ENCODE measurements at places on chromosomes 1 and 21.

GRCh38 chr1:67589519-67590233 is 95.3 kb upstream of the GADD45A start:
- DNase-seq, result no peak

- no peak for DNase-seq
These were observed 131.1 kb downstream of the GLUL start for GRCh38 chr1:182260516-182260915.

DNA sequence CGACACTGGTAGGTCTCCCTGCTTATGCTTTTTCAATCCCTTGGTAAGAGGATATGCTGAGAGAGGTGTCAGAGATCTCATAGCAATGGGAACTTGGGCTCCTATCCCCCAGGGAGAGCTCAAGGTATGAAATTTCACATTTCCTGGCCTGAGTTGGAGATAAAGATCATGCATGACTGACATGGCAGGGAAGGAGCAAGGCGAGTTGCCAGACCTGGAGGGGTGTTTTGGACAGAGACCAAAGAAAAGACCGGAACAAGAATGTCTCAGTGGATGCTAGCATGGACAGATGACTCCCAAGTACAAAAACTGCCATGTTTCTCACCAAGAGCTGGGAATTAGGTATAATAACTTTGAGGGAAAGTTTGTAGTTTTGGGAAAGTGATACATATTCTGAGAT is 334.1 kb upstream of the B3GALT2 start:
- no peak for DNase-seq

GRCh38 chr1:68293122-68293521 is 60.8 kb upstream of the WLS start:
- DNase-seq, result no peak

DNA sequence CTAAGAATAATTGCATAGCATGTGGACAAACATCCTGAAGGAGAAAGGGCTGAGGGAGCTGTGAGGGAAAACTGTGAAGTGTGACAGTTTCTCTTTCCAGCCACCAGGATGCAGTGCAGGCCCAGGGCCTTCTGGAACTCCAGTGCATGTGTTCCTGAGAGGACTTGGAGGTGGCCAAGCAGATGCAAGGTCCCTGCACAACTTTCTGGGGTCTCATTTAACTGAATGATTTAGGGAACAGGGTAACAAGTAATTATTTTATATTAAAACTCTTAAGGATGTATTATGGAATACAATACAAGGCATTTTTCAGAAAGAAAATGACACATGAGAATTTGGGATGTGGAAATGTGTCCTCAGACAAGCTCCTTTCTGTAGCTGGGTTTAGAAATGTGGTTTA is 61.2 kb upstream of the MCOLN3 start:
- DNase-seq, result peak; percentile 60

GRCh38 chr1:103106426-103107341 is 1.6 kb downstream of the COL11A1 start:
- DNase-seq, result peak; percentile 48

DNA sequence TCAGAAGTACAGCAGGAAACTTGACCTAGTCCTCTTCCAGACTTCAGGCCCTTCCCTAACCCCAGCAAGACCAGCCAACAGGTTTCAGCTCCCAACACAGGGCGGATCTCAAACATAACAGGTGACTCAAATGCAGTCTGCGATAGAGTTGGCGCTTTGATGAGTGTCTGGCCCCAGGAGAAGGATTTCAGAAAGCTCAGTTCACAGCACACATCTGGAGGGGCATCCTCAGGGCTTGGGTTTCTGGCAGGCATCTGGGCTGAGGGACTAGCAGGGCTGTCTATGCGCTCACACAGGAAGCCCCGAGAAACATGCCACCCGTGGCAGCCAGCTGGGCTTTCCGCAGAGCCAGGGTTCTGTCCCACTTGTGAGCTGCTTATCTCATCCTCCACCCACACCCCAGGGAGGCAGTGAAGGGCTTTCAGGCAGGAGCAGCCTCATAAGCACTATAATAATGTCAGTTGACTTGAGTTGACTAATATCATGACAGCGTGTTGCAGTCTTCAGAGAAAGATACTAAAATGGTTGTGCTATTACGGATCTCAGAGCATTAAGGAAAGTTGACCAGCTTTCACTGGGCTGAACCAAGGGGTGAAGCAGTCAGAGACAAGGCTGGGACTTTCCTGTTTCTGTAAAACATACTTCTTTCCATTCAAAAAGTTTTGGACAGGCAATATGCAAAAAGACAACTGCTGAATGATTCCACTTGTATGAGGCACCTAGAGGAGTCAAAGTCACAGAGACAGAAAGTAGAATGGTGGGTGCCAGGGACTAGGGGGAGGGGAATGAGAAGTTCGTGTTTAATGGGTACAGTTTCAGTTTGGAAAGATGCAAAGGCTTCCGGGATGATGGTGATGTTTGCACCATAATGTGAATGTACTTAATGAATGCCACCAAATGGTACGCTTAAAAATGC is 233.0 kb upstream of the IRF2BP2 start:
- DNase-seq, result no peak

DNA sequence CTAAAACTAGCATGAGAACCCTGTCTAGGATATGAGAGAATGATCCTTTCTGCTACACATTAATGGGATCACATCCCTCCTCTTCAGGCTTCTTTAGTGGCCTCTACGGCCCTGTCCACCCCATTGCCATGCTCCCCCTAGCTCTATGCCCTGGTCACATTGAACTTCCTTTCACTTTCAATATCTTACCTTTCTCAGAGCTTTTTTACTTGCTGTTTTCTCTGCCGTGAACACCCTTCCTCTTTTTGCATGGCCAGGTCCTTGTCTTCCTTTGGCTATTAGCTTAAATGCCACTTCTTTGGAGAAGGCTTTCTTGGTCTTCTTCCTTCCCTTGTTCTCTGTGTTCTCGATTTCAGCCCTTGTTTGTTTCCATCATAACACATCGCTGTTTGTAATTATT is 97.4 kb downstream of the GIPC2 start:
- no peak for DNase-seq

- DNase-seq, result no peak
These were observed 73.0 kb upstream of the EXO1 start for GRCh38 chr1:241775021-241775420.

DNA sequence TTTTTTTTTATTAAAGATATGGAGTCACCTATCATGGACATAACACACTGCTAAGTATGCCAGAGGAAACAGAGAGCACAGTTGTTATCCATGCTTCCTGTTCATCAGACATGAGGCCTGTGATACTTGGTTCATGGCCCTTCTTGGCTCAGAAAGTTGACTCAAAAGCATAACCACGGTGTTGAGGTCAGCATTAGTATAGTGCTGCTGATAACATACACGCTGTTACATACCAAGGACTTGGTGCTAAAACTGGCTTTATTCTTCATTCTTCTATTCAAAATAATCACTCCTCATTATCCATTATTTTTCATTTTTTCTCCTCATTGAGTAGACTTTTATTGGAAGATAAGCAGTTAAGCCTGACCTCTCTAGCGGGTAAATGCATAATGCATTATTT is 464.1 kb downstream of the ADGRL2 start:
- DNase-seq, result no peak

DNA sequence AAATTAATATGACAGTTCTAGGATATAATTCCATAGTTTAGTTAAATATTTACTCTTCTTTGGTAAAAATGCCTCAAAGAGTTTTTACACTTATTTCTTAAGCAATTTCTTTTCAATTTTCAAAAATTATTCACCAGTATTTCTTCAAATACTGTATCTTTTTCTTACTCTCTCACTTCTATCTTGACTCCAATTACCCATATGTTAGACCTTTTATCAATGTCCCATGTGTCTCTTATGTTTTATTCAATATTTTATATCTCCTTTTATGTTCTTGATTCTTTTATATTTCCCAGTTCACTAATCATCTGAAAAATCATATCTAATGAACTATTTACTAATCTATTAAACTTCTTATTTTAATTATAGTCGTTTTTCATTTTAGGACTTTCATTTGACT is 11.5 kb upstream of the LRIF1 start:
- no peak for DNase-seq

- no peak for DNase-seq
These were observed 98.5 kb upstream of the GJB5 start for GRCh38 chr1:34656299-34656698.

DNA sequence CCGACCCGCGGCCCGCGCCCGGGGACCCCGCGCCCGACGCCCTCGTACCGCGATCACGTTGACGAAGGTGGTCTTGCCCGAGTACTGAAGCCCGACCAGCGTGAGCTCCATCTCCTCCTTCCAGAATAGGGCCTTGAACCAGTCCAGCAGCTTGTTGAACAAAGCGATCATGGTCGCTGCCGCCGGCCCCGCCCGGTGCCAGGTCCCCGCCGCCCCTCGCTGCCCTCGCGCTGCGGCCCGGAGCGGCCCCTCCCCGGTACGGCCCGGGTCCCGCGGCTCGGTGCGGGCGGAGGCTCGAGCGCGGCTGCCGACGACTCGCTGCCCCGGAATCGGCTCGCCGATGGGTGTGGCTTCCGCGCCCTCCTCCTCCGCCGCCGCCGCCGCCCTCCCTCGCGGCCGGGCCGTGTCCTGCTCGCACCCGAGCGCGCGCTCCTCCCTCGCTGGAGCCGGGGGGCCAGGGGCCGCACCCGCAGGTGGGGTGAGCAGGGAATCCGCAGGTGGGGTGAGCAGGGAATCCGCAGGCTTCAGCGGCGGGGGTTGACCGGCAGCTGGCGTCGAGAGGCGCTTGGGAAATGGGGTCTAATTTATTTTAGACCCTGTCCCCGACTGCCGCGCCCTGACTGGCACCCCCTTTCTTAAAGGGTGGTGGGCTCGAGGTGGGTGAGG is at the start of gene ARL8A:
TSS of gene ARL8A (minus strand) at position 336 of the 666 bp plus-strand sequence. CDS start at position 171, 165 bp downstream.
- peak; percentile 66 for DNase-seq

- no peak for DNase-seq
These were observed 25.5 kb upstream of the GJA5 start for GRCh38 chr1:147785794-147786506.

DNA sequence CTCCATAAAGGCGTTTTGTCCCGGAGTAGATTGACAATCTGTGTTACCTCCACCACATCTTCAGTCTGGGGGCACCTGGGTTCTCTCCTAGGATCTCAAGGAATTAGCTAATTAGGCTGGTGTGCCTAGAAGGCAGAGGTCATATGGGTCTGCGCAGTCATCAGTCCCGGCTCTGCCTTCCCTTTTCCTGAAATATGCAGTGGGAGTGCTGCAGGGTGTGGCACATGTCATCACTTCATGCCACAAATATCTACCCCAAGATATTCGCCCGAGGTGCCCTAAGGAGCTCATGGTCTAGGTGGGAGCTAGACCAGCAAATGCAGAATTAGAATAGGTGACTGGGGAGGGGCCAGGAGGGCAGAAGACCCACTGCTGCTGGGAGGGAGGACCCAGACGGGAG is 42.9 kb downstream of the ACTL8 start:
- DNase-seq, result no peak

GRCh38 chr1:245809361-245809760 is 654.6 kb downstream of the KIF26B start:
- no peak for DNase-seq

DNA sequence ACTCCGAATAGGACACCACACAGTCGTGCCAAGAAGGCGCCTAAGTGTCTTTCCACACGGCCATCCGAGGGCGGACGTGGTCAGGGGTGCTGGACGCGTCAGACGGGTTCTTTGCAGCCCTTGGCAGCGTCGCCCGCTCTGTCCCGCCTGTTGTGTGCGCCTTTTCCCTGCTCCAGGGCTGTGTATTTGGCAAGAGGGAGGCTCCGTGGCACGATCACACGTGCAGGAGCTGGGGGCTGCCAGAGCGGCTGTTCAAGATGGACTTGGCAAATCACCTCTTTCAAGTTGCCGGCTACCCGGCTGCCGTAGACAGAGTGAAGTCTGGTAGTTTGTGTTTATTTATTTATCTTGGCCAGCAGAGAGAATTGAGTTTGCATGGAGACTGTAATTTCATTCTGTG is 31.9 kb downstream of the PRKCZ start:
- no peak for DNase-seq

DNA sequence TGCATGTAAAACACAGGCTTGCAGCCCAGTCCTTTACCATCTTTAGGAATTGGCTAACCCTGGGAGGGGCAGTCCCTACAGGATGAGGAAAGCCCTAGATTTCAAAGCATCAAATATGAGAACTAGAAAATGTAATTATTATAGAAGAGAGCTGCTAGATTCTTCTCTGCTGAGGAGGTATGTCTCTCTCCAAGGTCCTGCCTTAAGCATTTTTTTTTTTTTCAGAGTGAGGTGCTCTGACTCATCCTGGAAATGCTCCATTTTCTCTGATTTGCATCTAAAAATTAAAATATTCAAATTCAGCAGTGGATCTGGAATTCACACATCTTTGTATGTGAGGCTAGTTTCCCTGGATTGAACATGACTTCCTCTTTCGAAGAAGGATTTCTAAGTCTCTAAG is 149.8 kb downstream of the ZNF648 start:
- DNase-seq, result no peak

Measured in NCI-H2081 (cell line).